Activated CD4-positive, alpha-beta T cell treated with anti-CD3 and anti-CD28 coated beads for 4 hours (primary cell): ENCODE measurements at places on chromosomes 5 and 9.

DNA sequence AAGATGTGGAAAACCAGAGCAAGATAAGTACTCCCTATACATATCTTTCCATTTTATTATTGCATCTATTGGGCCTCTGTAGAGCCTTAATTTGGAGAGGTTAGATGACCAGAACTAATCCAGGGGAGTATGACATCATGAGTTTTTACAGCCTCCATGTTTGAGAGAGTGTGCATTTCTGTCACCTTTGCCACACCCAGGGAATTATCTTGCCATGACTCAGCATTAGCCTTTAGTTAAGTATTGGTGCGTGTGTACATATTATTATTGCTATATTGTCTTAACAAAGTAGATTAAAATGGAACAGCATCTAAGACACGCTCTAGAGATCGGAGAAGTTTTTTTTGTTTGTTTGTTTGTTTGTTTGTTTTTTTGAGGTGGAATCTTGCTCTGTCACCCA, 27.6 kb downstream of the DIMT1 start:
- no peak for DNase-seq

DNA sequence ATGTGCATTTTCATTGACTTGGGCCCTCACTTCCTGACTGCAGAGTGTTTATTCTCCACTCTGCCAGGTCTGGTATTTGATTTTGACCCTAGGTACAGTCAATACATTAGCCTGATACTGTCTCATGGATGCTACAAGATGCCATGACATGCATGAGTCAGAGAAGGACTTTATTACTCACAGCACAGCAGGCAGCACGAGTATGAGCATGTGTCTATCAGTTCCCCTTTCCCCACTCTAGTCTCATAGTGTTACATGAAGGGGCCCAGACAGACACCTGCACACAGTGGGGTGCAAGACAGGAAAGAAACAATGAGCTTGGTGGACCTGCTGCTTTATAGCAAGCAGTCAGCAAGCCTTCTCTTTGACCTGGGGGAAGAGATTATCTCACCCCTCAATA, 19.6 kb downstream of the ITGA2 start:
- DNase-seq = no peak

GRCh38 chr9:130715270-130715669, 21.7 kb downstream of the EXOSC2 start:
- DNase-seq = no peak

DNA sequence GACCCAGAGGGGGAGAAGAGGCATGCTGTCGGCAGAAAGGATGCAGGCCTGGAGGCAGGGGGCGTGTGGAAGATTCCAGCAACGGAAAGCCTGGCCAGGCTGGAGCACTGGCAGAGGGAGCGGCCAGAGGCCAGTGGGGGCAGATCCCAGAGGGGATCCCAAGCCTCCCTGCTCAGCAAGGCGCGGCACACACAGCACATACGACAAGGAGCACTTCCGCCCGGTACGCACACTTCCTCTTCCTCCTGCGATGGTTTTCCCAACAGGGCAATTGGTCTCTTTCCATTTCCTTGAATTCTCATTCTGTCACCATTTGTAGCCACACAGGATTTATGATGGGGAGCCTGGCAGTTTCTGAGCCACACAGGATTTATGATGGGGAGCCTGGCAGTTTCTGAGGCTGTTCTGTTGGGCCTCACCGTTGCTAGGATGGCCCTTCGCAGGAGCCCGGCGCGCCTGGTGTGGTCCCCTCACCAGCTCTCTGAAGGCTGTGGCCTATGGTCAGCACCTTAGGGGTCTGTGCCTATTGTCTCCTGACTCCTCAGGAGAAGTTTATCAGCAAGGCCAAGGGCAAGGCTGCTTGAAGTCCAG, 123.5 kb upstream of the RAPGEF1 start:
- DNase-seq = no peak

DNA sequence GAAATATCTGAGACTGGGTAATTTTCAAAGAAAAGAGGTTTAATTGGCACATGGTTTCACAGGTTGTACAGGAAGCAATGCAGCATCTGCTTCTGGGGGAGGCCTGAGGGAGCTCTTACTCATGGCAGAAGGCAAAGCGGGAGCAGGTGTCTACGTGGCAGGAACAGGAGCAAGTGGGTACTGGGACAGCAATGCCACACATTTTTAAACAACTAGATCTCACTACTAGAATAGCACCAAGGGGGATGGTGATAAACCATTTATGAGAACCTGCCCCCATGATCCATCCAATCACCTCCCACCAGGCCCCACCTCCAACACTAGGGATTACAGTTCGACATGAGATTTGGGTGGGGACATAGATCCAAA, 47.6 kb upstream of the HOMER1 start:
- no peak for DNase-seq

DNA sequence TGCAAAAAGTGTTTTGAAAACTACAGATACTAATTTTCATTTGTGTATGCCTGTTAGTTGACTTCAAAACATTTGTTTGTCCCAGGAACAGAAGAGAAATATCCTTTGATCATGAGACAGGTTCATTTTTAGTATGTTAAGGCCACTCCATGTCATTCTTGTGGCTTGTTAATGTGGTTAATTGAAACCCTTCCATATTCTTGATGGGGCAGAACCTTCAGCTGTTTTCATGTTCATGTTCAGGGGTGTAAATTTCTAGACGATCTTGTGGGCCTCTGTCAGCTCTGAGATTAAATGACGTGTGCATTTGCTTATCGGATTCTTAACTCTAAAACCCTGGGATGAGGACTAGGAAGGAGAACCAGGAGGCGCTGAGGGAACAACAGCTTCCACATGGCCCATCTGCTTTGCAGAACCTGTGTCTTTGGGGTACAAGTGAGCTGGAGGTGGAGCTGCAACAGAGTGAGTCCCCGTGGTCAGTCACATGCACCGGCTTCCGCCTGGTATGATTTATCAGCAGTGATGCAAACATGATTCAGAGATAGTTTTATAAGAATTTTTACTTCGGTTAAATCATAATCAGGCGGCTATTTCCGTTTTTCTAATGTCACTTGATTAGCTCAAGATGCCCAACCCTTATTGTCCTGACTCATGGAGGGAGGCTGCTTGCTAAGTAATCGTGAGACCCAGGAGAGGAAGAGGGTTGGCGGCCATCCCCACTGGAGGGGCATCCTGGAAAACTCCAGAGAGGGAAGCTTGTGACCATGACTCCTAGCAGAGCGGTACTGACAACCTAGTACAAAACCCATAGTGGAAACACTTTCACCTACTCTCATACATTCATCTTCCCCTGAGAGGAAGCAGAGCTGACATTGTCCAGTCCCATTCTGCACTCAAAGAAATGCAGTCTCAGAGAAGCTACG, 138.4 kb downstream of the C9orf152 start:
- DNase-seq = no peak

GRCh38 chr5:85998656-85999055, 619.1 kb upstream of the COX7C start:
- no peak for DNase-seq

- no peak for DNase-seq
Measured at GRCh38 chr9:90884178-90884577, 82.6 kb downstream of the SYK start.

- no peak for DNase-seq
Measured at GRCh38 chr9:93049491-93049890, 9.0 kb upstream of the SUSD3 start.

GRCh38 chr5:53790026-53790425, 229.6 kb downstream of the NDUFS4 start:
- DNase-seq = no peak

GRCh38 chr5:129836321-129836720, 67.9 kb upstream of the CHSY3 start:
- DNase-seq = no peak

DNA sequence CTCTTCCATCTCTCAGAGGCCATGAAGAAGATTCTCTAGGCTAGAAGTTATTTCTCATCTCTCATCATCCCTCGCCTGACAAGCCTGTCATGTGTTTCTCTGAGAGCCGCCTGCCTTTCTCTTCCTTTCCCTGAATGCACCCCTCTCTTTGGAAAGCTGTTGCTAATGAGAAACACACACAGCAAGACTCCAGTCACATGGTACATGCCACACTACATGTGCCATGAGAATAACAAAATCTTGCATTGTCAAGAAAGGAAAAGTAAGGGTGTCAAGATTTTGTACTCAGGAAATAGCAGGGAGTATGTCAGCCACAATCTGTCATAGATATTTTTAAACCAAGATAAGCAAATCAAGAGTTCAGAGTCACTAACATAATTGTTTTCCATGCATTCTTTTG, 8.9 kb downstream of the AGXT2 start:
- no peak for DNase-seq

DNA sequence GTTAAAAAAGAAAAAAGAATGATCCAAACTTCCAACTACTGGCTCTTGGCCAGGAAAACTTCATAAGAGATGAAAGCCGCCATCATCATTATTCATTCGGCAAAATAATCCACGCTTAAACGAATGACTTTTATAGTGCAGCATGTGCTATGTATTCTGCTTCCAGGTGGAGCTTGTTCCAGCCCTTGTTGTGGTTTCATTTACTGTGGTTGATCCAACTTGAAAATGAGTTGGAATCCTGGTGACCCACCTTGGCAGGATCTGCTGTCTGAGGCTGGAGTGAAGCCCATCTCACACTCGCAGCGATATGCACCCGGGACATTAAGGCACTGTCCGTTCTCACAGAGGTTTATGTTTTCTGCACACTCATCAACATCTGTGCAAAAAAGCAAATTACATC, 209.6 kb downstream of the FBN2 start:
- DNase-seq = no peak
